ENCODE measurements at places on chromosomes 16 and 17.

DNA sequence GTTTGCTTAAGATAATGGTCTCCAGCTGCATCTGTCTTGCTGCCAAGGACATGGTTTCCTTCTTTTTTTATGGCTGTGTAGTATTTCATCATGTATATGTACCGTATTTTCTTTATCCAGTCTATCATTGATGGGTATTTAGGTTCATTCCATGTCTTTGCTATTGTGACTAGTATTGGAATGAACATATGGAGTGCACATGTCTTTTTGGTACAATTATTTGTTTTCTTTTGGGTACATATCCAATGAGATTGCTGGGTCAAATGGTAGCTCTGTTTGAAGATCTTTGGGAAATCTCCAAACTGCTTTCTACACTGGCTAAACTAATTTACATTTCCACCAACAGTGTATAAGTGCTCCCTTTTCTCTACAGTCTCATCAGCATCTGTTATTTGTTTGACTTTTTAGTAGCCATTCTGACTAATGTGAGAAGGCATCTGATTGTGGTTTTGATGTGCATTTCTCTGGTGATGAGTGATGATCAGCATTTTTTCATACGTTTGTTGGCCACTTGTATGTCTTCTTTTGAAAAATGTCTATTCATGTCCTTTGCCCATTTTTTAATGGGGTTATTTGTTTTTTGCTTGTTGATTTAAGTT lies 66.2 kb downstream of the TNFRSF13B start:
- DNase-seq: no peak

DNA sequence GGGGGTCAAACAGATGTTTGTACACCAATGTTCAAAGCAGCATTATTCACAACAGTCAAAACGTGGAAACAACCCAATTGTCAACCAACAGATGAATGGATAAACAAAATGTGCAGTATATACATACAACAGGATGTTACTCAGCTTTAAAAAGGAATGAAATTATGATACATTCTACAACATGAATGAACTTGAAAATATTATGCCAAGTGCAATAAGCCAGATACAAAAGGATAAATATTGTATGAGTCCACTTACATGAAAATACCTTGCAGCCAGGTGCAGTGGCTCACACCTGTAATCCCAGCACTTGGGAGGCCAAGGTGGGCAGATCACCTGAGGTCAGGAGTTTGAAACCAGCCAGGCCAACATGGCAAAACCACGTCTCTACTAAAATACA lies 39.9 kb downstream of the UBE2G1 start:
- no peak for DNase-seq

GRCh38 chr16:12320298-12320706 lies 343.8 kb downstream of the SNX29 start:
- no peak for DNase-seq

DNA sequence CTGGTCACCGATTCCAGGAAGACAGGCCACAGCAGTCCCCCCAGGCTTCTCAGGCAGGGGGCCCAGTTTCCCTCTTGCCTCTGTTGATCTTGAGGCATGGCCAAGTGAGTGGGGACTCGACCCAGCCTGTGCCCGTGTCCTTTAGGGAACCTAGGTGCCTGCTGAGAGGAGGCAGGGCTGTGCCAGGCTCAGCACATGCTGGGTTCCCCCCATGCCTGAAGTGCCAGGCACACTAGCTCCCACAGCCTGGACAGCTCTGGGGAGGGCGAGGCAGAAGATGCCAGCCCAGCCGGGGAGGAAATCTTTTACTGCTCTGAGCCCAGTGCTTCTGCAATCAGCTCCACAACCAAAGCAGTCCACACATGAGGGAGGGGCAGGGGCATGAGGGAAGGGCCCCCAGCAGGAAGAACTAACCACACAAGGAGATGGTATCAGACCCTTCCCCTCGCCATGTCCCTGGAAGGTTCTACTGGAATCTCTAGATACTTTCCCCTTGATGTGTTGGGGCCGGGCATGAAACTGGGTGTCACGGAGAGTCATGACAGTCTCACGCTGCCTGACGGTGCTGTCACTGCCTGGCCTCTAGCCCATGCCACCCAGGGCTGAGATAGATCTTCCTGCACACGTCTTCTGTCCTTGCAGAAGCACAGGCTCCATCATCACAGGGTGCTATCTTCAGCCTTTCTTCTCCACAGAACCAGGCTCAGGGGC lies 25.5 kb downstream of the MYO18A start:
- DNase-seq: no peak

DNA sequence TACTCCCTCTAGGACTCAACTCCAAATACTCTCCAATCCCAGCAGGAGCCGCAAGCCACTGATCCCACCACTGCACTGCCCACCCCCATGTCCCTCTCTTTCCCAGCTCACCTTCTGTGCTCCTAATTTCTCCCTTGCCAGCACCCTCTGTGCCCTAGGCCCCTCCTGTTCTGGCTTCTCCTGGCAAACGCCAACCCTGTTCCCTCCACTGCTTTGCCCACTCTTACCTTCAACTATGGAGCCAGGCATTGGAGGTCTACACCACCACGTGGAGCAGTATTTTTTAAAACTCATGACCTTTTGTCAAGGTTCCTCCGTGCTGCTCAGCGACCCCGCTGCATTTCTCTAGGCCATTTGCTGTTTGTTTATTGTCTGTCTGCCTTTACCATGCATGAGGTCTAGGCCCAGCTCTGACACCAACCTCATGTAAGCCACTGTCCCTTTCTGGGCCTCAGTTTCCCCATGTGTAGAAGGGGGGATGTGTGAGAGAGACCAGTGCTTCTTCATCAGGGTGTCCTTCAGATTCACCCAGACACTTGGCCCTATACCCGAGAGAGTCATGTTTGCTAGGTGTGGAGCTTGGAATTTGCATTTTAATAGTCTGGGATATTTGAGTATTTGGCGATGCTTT lies 4.6 kb downstream of the CCDC102A start:
- no peak for DNase-seq

DNA sequence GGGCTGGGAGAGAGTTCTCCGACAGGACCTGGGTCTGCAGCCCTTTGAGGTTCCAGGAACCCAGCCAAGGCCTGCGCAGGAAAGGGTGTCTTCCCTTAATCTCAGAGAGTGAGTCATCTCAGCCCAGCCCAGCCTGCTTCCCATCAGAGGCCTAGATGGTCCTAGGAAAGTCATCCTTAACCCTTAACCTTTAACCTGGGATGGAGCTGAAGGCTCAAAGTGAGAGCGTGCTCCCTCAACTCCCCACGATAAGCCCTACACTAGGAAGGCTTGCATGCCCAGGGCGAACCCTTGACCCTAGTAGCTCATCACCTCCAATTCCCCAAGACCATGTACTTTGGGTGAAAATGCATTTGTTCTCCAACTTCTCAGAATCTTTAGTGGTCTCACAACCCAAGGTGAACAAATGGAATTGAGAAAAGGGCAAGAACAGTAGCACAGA lies 4.8 kb upstream of the ATXN7L3 start:
- DNase-seq: no peak

DNA sequence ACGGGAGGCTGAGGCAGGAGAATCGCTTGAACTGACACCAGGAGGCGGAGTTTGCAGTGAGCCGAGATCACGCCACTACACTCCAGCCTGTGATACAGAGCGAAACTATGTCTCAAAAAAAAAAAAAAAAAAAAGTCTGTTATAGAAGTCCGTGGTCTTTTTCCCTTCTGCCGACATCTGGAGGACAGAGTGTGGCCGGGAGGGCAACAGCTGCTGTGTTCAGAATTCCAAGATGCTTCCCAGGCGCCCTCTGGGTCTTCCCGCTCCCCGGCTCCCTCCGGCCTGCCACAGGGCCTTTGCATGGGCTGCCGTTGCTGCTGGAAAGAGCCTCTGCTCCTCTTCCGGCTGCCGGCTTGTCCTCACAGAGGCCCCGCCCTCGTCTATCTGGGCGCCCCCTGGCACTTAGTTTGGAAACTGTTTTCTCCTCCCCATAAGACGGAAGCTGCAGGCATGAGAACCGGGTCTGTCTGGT lies 2.4 kb upstream of the CACNA1H start:
- DNase-seq: peak; percentile 40

- no peak for DNase-seq
Observed at GRCh38 chr17:652314-652713, 62.3 kb downstream of the VPS53 start.

GRCh38 chr16:643050-643368 lies 1.4 kb downstream of the MCRIP2 start:
- DNase-seq: no peak

- DNase-seq: no peak
Observed at GRCh38 chr17:46964315-46965265, 14.5 kb downstream of the RPRML start.

- DNase-seq: no peak
Observed at GRCh38 chr17:27230996-27231395, 62.9 kb upstream of the WSB1 start.

DNA sequence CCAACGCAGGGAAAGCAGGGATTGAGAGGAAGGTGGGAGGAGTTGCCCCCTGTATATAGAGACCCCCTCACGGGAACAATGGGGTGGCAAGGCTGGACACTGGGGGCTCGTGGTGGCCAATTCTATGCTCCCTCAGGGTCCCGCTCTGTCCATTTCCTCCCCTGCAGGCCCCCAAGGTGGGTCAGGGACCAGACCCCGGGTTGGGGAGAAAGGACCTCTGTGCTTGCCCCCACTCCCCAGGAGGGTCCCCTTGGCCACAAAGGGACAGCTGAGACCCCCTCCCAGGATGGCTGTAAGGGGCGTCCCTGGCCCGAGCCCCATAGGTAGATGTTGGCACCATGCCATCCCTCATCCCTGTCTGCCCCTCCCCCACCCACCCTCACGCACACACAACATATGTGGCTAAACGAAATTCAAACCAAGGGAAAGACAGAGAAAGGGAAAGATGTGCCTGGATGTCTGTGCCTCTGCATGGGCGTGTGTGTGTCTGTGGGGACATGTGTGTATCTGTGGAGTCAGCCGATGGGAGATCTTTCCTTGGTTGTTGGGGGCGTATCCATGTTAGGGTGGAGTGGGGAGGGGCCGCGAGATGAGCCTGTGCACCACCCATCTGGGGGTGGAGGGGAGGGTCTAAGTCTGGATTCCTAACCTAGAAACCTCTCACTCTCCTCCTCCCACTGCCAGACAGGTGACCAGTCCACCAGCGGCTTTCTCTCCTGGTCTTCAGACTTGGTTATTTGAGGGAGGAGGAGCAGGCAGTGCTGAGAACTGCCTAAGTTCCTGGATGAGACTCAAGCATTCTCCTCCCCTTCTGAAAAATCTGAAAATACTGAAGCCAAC lies 642 bp upstream of the NEUROD2 start:
- no peak for DNase-seq
